Activated CD4-positive, alpha-beta T cell treated with anti-CD3 and anti-CD28 coated beads, Interleukin-2, amount 10 ng/mL, durations not matched to agents 7 days and 5 days (primary cell): ENCODE measurements at places on chromosomes 12 and 14.

DNA sequence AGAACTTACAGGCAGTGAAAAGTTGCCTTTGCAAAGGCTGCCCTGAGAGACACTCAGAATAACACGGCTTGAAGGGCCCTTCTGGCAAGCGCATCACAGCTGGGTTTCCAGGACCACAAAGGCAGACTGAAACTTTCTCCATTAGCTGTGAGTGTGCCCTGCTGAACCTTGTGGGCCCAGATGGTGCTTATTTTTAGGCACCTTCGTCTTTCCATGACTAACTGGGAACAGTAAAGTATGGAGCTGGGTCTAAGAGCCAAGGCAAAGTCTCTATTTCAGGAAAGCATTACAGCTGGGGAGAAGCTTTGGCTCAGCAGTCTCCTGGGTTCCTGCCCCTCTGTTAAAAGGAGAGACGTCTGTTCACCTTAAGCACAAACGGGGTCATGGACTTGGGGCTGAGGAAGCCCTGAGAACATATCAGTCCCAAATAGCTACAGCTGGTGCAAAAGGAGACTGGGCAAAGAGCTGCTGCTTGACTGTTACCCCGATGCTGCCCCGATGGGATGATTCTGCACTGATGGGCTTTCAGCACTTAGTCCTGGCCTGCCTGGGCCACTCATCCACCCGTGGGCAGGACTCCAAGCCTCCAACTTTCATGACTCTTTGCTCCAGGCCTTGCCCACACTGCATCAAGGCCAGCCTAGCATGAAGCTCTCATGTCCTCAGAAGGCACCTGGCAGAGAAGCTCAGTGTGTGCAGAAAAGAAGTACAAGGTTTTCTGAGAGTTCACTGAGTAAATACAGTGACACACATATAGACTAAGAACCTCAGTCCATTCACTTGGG, 248.3 kb downstream of the PHLDA1 start:
- no peaks in the 10 kb centered on the region for H3K36me3 ChIP-seq
- peaks cover 15% of the 10 kb centered on the region for H3K27me3 ChIP-seq
- no peak overlapping the region for H3K4me3 ChIP-seq
- no peaks in the 10 kb centered on the region for H3K4me1 ChIP-seq
- no peak overlapping the region for H3K27ac ChIP-seq

DNA sequence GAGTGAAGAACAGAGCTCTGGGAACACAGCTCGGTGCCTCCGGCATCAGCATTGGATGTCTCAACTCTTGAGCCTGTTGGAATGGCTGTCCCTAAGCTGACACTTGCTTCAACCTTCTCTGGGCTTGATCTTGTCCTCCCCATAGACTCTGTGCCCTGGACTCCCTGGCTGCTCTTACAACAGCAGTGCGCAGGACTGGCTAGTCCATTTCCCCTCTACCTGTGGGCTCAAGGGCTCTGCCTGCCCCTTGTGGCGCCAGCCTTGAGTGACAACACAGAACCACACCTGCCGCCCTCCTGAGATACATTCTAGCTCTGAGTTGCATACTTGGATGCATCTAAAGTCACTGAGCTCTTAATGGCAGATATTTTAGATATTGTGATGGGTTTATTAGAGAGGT, 6.2 kb downstream of the CRADD start:
- peaks cover 13% of the 10 kb centered on the region for H3K36me3 ChIP-seq
- DNase-seq: no peak
- H3K4me1 ChIP-seq: peaks cover 27% of the 10 kb centered on the region
- H3K27me3 ChIP-seq: no peaks in the 10 kb centered on the region
- H3K27ac ChIP-seq: no peak overlapping the region

DNA sequence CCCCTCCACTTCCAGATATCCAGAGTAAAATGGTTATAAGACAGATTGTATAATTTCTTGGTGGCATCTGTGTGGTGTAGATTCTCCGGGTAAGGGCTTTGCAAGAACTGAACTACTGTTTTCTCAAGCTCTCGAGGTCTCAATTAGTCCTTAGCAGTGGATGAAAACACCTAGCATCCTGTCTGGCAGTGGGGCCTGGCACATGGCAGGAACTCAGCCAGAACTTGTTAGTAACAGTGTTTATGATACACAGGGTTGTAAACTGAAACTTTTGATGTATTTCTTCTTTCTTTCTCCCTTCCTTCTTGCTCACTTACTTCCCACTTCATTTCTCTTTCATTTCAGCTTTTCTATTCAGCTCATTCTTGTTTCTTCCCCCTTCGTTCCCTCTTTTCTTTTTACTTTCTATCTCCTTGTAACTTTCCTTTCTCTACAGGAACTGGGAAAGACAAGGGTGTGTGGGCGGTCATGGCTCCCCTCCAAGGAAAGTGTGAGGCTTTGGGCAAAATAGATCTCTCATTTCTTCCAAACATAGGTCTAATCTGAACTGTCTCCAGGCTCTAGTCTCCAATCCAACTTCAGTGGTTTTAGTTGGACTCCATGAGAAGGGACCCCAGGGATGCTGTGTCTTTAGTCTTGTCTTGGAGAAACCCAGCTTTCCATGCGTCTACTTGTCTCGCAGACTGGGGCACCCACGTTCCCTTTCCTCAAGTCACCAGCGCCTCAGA, 159.7 kb downstream of the PAH start:
- H3K27me3 ChIP-seq: peaks cover 2% of the 10 kb centered on the region
- no peaks in the 10 kb centered on the region for H3K36me3 ChIP-seq
- DNase-seq: no peak
- no peak overlapping the region for H3K4me3 ChIP-seq
- H3K4me1 ChIP-seq: no peaks in the 10 kb centered on the region

GRCh38 chr14:67562776-67563150, 29.7 kb downstream of the PLEKHH1 start:
- H3K4me3 ChIP-seq: no peak overlapping the region
- peaks cover 3% of the 10 kb centered on the region for H3K27me3 ChIP-seq
- no peak for DNase-seq
- H3K36me3 ChIP-seq: no peaks in the 10 kb centered on the region
- H3K4me1 ChIP-seq: peaks cover 12% of the 10 kb centered on the region
